T-helper 2 cell (primary cell): ENCODE measurements at places on chromosomes 4 and X.
A peak's percentile ranks its signal among the peaks of the same experiment; 100 is the strongest.

DNA sequence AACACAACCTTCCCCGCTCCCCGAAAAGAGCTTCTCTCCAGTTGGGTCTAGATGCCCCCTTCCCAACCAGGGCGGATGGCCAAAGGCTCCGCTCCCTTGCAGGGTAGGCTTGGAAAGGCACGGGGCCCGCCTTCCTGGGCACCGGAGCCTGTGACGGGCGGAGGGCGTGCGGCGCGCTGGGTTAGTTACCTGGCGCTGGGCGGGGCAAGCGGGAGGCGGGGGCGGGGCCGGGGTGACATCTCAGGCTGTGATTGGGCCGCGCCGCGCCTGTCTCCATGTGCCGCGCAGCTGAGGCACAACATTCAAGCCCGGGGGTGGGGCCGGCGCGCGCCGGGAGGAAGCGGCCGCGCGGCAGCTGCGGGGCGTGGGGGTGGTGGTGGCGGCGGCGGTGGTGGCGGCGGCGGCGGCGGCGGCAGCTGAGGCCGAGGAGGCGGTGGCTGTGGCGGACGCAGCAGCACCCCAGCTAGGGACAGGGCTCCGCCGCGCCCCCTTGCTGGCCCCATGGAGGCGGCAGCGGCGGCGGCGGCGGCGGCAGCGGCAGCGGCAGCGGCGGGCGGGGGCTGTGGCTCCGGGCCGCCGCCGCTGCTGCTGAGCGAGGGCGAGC is at the start of gene REPS2:
TSS of gene REPS2 (plus strand) at position 298 of the 604 bp plus-strand sequence. CDS start at position 502, 204 bp downstream.
- DNase-seq = peak; percentile 62

GRCh38 chr4:18111081-18111480 is 89.5 kb upstream of the LCORL start:
- DNase-seq = no peak

- DNase-seq = no peak
Observed at GRCh38 chrX:107447642-107448041, 1.8 kb upstream of the FRMPD3 start.

DNA sequence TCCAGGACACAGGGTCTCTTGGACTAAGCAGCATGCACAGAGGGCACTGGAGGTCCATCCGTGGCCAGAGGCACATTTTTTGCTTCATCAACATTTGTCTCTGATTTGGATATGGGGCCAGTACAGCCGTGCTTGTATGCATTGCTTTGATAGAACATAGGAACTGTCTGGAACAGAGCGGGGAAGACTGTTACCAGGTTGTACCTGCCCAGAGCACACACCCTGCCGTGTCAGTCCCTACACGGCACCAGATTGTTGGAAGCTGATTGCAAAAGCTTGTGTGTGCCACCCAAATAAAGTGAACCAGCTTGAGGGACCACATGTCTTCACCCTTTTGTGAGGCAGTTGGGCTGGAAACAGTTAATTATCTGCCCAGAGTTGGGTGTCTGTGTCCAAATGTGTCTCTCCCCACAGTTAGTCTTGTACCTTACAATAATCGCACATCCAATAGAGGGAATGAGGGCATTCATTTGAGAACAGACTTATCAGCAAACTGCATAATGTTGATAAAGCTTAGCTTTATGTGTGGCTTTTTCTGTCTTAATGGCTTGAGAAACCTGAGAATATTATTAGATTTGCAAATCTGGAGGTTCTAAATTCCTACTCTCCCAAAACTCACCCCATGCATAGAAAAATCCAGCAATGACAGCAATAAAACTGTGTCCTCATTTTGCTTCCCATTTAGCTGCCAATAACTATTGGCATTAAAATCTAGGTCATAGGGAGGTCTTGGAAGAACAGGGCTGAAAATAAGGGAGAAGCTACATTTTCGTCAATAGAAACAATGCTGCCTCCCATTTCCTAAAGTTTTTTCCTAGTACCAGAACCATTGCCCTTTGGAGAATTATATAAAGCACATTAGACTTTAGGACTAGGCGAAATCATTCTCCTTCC is 21.2 kb downstream of the KLF3 start:
- no peak for DNase-seq

DNA sequence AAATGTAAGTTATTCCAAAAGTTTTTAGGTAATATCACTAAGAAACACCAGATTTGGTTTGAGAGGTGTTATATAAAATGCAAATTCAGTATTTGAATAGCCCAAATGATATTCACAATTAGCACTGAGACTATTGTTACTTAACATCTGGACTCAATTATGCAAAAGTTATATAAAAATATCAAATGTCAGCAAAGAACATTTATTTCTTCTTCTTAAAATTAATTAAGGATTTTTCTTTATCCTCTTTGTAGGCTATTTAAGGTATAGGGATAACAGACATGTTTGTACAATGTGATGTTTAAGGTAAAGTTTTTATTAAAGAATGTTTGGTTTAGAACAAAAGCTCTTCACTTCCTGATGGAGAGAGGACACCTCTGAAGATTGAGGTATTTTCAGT is 63.3 kb upstream of the GK2 start:
- DNase-seq = no peak

DNA sequence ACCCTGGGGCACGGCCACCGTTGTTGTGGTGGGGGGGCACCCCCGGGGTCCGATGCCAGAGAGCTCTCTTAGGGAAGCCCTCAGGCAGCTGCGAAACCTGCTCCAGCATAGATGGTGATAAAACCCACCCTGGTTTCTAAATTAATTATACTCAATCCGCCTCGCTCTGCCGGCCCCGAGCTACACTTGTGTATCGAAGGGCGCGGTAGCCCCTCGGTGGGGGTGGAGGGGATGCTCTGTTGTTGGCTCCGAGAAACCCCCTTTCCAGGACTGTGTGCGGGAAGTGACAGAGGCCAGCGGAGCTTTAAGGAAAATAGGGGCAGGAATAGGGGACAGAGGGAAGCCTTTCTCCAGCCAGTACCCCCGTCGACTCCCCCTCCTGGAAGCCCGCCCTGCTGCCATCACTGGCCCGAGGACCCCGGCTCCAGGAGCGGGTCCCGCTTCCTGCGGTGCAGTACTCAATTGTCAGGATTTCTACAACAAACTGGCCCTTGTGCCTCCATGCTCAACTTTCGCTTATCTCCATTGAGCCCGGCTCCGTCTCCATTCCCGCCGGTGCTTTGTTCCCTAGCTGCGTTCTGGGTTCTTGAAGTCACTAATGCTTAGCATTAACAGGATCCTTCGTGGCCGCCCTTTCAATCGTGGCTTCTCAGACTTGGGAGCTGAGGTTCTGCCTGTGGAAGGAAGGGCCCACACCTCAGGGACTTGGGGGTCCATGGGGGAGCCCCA is 408.2 kb downstream of the BCOR start:
- no peak for DNase-seq

- DNase-seq = no peak
Observed at GRCh38 chr4:188190461-188190860, 51.2 kb downstream of the TRIML1 start.

DNA sequence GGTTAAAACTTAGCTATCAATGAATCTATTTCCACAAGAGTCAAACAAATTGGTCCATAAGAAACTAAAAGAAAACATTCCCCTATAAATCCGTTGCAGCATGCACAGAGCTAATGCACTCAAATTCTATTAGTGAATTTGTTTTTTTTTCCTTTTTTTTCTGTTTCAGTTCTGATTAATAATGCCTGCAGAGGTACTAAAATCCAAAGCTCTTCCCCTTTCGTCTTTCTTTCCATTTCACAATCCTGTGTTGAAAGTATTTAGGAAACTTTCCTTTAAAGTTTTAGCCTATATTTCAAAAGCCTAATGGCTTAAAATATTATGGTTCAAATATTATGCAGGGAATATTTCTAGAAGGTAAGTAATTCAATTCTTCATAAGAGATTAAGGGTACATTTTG is 45.9 kb upstream of the VEGFD start:
- no peak for DNase-seq

GRCh38 chr4:4787421-4787820 is 72.0 kb upstream of the MSX1 start:
- DNase-seq = no peak

DNA sequence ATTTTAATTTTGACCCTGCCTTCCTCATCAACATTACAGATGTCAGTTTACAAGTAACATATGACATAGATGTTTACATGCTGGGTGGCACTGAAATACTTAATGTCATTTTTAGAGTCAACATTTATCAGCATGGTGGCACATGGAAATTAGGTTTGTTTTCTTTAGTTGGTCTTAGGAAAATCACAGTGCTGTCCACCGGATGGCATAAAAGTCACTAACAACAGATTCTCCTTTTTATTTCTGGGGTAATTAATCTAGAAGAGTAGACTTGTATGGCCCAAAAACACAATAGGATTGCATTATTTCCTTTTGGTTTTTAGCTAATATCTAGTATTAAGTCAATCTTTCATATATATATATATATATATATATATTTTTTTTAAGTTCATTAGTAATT is 88.6 kb upstream of the HHIP start:
- no peak for DNase-seq

DNA sequence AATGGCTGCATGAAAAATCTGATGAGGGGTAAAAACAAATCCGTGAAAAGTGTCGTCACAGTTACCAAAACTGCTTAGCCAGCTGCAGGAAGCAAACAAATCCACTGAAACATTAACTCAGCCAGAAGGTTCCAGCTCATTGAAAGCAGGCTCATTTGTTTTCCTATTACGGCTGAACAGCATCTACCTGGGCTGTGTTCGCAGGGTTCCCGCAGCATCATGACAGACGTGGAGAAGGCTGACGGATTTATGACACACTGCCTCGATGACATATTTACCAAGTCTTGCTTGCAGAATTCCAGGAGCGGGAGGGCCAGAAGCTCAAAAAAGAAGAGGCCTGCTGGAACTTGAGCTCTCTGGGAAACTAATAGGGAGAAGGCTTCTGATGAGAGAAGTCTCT is 781.1 kb downstream of the RAB28 start:
- no peak for DNase-seq

DNA sequence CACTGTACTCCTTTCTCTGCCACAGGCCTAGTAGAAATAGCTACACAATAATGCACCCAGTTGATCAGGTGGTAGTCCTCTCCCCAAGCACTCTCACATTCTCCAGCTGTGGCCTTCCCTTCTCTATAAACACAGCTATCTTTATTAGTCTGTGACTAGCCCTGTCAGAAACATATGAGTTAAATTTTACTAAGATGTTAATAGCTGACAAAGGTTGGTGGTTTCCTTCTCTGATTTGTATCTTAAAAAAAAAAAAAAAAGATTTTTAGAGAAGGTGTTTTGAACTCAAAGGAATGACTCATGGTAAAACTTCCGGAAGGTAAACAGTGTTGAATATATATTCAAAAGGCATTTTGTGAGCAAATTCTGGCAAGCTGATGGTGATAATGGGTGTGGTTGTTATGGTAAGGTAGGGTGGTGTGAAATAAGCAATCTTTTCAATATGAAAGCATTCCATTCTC is 327.4 kb downstream of the PPP3CA start:
- peak; percentile 94 for DNase-seq
